Non-pigmented ciliary epithelial cell (primary cell): ENCODE measurements at places on chromosomes 5 and 9.

GRCh38 chr5:178285399-178286225 lies 53.0 kb upstream of the PHYKPL start:
- no peak for DNase-seq

- no peak for DNase-seq
Observed at GRCh38 chr9:686321-686813, 155.1 kb upstream of the DMRT1 start.

DNA sequence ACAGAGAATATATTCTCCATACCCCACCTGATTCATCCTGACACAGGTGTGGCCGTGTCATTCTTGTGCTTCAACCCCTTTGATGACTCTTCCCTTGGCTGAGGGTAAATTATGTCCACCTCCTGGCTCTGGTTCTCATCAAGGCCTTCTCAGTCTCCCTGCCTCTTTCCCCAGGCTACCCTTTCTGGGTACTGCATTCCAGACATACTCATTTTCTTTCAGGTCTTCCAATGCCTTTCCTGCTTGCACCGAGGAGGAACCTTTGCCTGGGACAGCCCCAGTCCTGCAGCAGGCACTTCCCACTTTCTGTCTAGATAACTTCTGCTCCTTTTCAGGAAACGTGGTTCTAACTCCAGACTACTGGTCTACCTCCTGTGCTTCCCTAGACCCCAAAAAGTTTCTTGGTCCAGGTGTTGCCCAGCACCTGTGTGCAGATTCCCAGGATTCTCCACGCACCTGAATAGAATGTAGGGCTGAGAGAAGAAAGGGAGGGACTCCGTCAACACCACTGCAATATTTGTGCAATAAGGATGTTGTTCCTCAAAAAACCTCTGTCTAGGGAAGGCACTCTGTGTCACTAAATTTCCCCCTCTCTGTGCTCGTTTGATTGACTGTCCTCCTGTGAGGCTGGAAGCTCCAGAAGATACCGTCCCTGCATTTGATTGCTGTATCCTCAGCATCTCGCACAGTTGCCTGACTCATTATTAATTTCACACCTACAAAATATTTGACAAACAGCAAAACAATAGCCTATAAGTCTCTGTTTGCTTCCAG lies 255.4 kb upstream of the NFIL3 start:
- no peak for DNase-seq

DNA sequence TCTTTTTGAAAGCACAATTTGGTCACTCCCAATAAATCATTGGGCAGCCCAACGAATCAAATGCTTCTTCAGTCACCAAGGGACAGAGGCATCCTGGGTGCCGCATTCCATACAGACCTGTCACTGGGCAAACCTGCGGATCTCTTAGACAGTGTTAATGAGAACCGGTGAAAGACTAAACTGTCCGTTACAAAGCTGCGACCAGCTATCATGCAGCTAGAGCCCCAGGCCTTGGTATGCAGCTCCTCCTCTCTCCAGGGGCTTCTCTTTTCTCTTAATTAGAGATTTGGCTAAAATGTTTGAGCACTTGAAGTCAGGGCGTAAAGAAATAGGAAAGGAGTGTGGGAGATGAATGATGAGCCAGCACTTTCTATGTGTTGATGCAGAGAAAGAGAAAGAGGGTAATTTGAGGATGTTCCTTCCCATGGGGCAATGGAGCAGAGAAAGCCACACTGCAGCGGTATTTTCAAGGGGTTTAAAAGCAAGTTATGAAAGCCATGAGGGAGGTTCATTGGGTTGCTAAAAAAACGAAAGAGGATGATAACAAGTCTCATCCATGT lies 175.3 kb downstream of the RFK start:
- DNase-seq: no peak

DNA sequence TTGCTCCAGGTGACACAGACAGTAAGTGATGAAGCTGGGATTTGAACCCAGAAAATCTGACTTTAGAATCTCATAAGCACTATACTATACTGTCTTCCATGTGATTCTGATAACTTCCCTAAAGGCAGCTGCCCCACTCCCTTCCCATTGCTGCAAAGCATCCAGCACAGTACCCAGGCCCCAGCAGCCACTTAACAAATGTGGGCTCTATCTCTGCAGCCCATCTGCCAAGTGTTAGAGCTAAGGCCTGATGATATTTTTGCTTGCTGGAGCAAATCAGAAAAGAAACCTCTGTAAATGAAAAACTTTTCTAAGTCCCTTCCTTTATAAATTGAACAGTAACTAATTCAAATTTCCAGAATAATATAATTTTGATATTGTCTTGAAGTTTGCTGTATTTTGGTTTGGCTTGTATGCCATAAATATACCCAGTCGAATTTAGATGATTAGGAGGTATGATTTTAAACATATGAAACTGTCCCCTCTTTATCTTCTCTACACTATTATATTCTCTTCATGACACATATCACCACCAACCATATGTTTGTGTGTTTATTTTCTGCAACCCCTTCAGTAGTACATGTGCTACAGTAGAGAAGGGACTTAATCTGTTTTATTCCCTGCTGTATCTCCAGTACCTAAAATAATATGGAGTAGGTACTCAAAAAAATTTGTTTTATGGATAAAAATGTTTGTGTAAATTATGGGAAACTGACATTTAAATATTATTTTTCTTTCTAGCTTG lies 63.8 kb downstream of the SMIM15 start:
- no peak for DNase-seq

DNA sequence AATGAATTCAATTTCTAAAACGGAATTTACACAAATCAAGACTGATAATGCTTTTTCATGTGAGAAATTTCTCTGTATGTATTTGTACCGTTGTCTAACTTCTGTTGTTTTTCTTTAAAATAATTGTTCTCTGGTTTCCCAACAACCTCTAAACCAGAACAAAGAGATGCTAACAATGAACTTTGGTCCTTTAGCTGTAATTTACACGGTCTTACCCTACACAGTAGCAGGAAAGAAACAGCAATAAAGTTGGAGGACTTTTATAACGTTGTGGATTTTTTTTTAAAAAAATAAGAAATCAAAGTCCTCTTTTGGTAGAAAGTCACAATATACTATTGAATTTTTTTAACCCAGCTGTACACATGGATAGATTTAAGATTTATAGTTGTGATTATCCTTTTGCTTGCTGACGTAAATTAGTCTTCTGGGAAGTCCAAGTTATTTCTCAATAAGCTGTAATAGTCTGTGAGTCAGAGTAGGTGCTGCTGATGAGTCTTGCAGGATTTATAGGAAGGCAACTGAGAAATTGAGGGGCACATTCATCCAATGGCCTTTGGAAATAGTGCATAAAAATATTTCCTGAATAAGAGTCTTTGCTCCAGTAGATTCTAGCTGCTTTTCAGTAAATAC lies 76.8 kb upstream of the PCSK1 start:
- peak; percentile 52 for DNase-seq

- DNase-seq: no peak
Observed at GRCh38 chr5:154095904-154096303, 57.1 kb downstream of the MFAP3 start.

GRCh38 chr5:157312492-157312891 lies 46.6 kb downstream of the CYFIP2 start:
- DNase-seq: peak; percentile 42

- DNase-seq: no peak
Observed at GRCh38 chr5:133344266-133344665, 268.1 kb downstream of the FSTL4 start.

DNA sequence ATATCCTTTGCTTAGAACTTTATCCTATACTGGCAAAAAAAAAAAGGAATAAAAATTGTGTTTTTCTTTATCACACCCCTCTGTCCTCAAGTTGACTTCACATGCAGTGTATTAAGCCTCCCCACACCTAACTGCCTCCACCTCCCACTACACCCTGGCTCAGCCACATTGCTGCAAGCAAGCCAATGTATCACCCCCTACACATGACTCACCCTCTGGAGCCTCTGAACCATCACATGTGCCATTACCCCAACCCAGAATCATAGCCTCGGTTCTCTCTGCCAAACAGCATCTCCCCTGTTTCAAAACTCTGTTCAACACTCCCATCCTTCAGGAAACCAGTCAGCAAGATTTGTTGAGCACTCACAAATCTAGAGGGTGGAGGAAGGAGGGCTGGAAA lies 209.0 kb downstream of the CWC27 start:
- no peak for DNase-seq

DNA sequence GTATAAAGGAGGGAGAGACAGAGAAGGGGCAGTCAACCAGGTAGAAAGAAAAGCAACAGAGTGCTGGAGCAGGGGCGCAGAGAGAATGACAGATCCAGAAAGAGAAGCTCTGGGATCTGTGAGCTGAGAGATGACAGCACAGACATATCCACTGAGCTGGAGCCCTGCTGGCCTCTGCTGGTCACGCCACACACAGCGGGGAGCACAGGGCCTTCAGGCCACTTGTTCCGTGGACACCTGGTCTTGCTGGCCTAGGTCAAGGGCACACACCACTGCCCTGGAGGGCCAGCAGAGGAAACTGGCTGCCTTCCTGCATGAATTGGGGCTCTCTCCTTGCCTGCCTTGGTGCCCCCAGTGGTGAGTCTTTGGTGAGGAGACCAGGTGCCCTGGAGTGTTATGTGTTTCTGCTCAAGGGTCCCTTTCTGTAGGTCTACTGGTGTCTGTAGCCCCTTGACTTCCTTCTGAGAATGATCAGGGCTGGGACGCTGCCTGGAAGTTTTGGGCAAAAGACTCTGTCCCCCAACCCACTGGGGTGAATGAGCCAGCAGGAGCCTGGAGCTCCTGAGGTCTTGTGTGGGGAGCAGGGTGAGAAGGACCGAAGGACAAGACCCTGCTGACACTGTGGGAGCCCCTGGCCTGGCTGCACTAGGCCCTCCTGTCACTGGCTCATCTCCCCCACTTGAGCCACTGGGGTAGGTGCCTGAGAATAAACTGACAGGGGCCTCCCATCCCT lies 59.2 kb upstream of the ADAMTS2 start:
- DNase-seq: no peak

DNA sequence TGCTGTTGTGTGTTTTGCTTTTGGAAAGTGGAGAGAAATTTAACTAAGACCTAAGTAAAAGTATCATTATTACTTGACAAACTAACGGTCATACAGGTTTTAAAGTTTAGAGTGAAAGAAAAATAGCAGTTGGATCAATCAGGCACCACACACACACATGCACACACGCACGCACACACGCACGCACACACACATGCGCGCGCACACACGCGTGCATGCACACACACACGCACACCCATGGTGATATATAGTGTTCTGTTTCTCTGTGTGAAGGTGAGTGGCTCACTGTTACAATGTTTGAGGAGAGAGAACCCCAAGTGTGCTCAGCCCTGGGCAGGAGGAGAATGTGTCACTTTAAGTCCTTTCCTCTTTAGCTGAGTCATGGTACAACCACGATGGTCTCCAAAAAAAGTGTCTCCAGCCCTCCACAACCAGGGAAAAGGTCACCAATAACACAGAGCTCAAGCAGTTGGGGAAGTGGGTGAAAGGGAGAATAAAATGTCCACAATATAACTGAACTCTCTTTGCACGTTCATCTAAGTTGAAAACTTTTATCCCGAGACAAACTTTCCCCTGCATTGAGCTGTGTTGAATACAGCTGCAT lies 3.2 kb downstream of the ZNF366 start:
- DNase-seq: no peak

- no peak for DNase-seq
Observed at GRCh38 chr5:136768457-136768856, 403.1 kb upstream of the TRPC7 start.

DNA sequence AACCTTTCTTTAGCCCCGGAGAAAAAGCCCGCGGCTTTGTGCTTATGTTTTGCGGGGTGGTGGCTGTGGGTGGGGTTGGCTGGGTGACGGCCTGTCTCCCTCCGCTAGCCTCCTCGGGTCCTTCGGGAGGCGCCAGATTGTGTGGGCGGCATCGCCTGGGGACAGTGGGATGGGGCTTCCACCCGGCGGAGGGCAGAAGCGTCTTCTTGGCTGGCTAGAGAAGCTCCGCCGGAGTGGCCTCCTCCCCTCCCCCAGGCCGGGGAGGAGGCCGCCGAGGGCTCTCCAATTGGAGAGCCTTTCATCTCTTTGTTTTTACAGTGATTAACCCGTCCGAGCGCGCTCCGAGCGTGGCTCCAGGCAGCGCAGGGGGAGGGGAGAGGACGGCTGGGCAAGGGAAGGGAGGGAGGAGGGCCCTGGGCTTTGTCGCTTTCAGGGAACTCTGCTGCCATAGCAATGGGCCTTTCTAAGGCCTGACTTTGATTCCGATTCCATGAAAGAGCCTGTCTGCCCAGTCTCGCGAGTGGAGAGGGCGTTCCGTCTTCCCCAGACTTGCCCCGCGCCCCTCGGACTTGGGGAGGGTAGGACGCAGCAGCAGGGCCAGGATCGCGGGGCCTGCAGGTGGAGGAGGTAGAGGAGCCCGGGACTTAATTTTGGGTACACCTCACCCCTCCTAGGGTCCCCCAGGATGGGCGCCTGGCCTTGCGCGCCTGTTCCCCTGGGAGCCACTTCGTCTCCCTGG lies 36.7 kb upstream of the TIFAB start:
- no peak for DNase-seq

DNA sequence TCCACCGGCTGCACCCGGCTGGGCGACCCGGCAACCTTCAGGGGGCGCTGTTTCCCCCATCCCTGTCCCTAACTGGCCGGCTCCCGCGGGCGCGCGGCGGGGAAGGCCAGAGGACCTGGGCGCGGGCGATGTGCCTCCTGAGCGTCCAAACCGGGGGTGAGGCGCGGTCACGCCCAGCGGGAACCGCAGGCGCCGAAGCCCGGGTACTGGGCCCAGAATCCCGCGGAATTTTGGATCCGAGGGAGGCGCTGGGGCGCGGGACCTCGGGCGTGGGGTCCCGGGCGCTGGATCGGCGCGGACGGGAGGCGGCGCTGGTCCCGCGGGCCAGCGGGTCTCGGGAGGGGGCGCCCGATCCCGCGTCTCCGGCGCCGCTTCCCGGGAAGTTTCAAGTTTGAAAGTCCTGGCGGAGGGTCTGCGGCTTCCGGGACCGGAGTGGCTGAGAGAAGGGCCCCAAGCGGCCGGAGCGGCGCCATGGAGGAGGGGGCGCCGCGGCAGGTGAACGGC lies at the start of gene PKN3:
TSS of gene PKN3 (plus strand) at position 59 of the 504 bp plus-strand sequence. CDS start at position 472, 413 bp downstream.
- no peak for DNase-seq

DNA sequence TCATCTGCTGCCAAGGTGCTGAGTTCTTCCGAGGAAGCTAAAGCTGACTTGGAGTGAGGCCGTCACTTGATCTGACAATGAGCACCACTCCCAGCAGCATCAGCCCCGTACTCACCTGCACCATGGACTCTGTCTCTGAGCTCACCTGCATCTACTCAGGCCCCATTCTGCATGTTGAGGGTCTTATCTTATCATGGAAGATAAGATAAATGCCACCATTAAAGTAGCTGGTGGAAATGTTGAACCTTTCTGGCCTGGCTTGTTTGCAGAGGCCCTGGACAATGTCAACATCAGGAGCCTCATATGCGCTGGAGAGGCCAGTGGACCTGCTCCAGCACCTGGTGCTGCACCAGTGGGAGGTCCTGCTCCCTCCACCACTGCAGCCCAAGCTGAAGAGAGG lies 35.0 kb upstream of the HMGCS1 start:
- DNase-seq: no peak

- DNase-seq: no peak
Observed at GRCh38 chr5:14357441-14357840, 214.3 kb downstream of the TRIO start.

- DNase-seq: no peak
Observed at GRCh38 chr5:93150311-93151012, 430.6 kb downstream of the NR2F1-AS1 start.
